ENCODE measurements at places on chromosomes 2 and 18.

GRCh38 chr2:62140426-62141141 is 55.3 kb upstream of the B3GNT2 start:
- DNase-seq: no peak

- no peak for DNase-seq
Observed at GRCh38 chr18:61754039-61754583, 138.7 kb downstream of the RNF152 start.

- no peak for DNase-seq
Observed at GRCh38 chr2:129085386-129085785, 766.7 kb upstream of the HS6ST1 start.

DNA sequence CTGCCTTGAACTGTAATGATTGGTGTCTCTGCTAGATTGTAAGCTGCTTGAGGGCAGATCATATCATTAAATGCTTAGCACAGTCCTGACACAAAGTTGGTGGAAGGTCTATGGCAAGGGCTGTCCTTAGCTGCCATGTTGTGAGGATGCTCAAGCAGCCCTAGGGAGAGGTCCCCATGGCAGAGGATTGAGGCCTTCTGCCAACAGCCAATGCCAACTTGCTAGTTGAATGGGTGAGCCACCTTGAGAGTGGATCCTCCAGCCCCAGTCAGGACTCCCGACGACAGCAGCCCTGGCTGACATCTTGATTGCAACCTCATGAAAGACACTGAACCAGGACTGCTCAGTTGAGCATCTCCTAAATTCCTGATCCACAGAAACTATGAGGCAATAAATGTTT is 115.3 kb upstream of the SMAD2 start:
- no peak for DNase-seq

- no peak for DNase-seq
Observed at GRCh38 chr2:168245074-168245825, 2.1 kb downstream of the STK39 start.

DNA sequence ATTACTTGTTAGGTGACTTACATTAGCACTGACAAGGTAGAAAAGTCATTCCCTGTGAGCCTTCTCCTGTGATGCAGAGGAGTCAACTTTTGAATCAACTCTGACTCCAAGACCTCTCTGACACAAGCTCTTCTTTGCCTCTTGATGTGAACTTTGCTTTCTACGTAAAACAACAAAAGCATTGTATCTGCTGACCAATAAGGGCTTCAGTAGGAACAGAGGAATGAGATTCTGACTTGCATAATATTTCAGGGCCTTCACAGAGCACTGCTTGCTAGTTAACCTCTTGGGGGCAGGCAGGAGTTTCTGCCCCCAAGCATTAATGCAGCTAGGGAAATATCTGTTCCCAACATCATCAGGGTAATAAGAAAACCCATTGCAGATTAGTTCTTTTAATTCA is 791.5 kb downstream of the BCL11A start:
- no peak for DNase-seq

DNA sequence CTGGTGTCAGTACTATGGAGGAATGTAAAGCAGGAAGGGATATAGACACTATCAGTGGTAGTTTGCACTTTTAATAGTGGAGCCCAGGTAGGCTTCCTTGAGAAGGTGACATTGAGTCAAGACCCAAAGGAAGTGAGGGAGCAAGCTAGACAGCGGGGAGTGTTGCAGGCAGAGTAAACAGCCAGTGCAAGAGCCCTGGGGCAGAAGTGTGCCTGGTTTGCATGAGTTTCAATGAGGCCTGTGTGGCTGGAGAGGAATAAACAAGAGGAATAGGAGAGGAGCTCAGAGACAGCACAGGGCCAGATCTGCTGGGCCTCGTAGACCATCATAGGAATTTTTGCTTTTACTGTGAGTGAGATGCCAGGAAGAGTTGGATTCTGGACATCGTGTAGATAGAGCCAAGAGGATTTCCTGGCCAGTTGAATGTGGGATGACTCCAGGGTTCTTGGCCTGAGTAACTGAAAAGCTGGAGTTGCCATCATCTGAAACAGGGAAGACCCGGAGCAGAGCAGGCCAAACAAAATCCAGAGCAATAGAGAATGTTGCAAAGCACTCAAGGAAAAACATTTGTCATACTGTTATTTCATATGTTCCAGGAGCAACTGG is 102.5 kb downstream of the SP3 start:
- DNase-seq: no peak

DNA sequence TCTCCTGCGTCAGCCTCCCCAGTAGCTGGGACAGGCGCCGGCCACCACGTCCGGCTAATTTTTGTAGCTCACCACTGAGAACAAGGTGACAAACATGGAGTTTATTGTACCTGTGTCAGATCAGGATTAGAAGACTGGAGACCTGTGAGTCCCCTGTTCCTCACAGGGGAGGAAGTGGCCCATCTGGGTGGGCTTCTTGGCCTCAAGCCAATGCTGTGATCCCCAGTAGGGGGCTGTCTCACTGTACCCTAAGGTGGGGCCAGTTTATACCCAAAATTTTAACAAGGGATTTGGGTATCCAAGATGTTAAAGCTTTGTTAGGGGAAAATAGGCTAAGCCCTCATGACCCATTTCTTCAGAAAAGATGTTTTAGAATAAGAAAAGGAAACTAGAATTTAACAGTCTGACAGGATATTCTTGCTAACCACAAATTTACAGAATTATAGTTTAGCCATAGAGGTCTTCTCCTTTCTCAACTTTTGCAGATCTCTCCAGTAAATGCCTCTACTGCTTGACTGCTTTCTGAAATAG is 16.3 kb downstream of the PCBP1 start:
- DNase-seq: no peak

All from esophagus muscularis mucosa (tissue), 4 donors.